ENCODE measurements at places on chromosomes 13 and 19.

GRCh38 chr13:63438951-63439350 lies 2023.3 kb upstream of the PCDH20 start:
- no peak for DNase-seq

GRCh38 chr13:45834411-45834994 lies 17.1 kb downstream of the SIAH3 start:
- DNase-seq, result no peak

- no peak for DNase-seq
Observed at GRCh38 chr13:34372581-34372980, 554.6 kb downstream of the RFC3 start.

- DNase-seq, result no peak
Observed at GRCh38 chr13:20247403-20247802, 15.3 kb upstream of the GJB6 start.

DNA sequence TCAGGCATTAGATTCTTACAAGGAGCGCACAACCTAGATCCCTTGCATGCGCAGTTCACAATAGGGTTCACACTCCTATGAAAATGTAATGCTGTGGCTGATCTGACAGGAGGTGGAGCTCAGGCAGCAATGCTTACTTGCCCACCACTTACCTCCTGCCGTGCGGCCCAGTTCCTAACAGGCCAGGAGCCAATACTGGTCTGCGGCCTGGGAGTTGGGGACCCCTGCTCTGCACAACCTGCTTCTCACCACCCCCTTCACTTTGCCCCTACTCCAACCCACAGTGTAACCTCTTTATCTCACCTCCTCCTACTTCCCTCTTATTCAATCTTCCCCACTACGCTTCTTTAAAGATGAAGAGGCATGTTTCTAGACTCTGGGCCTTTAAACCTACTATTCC lies 240.2 kb downstream of the RGCC start:
- no peak for DNase-seq

DNA sequence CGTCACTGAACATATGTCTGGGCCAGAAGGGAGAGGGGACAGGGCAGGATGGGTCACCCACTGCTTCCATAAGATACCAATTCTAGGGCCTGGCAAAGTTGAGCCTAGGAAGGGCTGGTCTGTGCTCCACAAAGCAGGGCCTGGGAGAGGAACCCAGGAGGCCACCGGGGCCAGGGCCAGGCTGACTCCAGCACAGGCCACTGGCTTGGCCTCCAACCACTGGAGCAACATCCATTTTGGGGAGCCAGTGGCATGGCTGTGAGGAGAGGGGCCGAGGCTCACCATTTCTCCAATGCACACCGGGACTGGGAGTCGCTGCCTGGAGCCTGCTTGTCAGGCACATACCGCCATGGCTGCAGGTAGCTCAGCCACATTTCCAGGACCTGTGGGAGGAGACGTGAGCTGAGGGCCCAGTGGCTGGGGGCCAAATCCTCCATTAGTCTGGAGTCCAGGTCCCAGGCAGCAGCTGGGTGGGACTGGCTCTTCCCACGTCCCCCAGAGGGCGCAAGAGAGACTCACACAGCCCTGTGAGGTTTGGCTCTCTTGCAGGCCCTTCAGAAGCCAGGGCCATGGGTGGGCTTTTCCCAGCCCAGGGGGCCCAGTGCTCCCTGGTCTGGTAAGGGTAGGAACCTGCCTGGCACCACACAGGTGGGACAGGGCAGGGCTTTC lies 27.7 kb downstream of the TUBA3C start:
- no peak for DNase-seq

DNA sequence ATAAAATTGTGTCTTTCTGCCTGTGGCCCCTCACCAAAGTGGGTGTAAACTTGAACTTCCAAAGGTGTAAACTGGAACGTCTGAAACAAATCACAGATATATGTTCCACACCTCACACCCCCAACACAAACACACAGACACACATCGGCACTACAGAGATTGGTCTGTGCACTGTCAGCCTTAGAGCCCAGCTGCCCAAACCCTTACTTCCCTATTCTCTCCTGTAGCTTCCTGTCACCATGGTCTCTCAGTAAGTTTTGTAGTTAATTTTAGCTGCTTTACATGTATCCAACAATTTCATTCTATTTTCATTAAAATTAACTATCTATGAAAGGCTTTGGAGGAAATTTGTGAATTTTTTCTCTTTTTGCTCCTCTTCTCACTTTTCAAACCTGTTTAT lies 5.4 kb downstream of the TM9SF2 start:
- peak; percentile 84 for DNase-seq

- peak; percentile 34 for DNase-seq
Observed at GRCh38 chr19:18969931-18970659, 29.1 kb upstream of the HOMER3 start.

DNA sequence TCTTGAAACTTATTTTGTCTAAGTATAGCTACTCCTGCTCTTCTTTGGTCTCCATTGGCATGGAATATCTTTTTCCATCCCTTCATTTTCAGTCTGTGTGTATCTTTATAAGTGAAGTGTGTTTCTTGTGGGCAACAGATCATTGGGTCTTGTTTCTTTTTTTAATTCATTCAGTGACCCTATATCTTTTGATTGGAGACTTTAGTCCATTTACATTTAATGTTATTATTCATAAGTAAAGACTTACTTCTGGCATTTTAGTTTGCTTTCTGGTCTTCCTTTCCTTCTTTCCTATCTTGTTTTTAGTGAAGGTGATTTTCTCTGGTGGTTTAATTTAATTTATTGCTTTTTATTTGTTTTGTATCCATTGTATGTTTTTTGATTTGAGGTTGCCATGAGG lies 19.8 kb downstream of the CD70 start:
- no peak for DNase-seq

- no peak for DNase-seq
Observed at GRCh38 chr13:35716729-35717128, 240.2 kb upstream of the MAB21L1 start.

DNA sequence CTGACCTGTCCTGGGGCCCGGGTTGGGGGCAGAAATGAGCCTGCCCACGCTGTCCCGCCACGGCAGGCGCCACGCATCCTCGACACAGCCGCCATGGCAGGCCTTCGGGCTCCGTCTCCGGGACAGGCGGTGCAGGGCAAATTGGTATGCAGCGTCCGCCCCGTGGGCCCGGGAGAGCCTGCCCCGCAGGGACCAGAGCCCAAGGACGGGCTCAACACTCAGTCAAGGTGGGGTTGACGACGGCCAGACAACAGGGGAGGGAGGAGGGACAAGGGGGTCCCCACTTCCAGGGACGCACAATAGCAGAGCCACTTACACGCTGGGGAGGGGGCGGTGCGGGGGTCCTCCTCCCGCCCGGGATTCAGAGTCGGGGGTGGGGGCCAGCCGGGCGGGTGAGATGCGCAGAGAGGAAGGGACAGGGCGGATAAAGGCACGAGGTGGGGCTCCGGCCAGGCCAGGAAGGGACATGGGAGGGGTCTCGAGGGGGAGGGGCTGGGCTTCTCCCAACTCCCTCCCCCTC lies 1.2 kb downstream of the CTXN1 start:
- DNase-seq, result no peak

GRCh38 chr13:102947745-102948405 lies 102.0 kb downstream of the ERCC5 start:
- DNase-seq, result peak; percentile 22

DNA sequence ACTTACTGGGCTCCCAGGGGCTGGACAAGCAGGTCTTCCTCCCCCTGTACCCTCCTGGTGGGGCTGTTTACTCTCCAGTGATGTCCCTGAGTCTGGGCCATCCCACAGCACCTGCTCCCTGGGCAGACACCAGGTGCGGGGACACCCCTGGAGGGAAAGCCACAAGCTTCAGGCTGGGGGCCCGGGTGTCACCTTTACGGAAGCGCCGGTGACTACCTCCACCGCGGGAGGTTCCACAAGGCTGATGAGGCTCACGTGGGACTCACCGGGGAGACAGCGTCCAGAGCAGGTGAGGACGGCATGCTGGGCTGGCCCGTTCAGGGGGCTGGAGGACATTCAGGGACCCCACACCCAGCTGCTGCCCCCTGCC lies 24.9 kb downstream of the NFILZ start:
- DNase-seq, result no peak

DNA sequence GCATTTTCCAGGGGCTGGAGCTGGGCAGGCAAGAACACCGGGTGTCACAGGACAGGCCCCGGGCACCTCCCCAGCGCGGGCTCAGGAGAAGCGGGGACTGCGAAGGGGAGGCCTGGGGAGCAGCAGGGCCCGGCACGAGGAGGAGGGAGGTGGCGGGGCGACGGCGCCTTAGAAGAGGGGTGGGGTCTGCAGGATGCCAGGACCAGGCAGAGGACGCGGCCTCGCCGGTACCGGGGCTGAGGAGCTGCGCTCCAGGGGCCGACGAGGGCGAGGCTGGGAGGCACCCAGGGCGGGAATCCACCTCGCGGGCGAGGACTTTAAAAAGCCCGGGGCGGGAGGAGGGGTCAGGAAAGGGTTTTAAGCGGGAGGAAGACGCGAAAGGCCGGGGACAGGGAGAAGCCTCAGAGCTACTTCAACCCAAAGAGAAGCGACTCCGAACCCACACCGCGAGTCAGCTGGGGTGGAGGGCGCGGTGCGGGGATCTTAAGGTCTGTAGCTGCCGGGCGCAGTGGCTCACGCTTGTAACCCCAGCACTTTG lies 665 bp downstream of the ZNF347 start:
- DNase-seq, result no peak

DNA sequence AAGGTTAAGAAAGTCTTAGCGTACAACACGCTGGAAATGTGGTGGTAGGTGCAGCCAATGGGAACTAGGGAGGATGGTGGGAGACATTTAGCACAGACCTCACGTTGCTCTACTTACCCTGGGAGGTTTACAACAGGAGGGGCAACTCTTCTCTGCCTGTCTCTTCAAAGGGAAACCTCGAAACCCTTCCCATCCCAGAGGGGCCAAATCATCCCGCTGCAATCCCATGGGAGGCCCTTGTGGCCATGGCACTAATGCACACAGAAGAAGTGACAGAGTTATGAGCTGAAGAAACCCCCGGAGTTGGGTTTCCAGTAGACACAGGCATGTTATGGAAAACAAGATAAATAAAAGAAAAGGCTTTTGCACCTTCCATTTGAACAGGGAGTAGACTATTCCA lies 35.6 kb downstream of the SHISA2 start:
- no peak for DNase-seq

- DNase-seq, result no peak
Observed at GRCh38 chr19:17304386-17305215, 1.1 kb upstream of the MRPL34 start.

DNA sequence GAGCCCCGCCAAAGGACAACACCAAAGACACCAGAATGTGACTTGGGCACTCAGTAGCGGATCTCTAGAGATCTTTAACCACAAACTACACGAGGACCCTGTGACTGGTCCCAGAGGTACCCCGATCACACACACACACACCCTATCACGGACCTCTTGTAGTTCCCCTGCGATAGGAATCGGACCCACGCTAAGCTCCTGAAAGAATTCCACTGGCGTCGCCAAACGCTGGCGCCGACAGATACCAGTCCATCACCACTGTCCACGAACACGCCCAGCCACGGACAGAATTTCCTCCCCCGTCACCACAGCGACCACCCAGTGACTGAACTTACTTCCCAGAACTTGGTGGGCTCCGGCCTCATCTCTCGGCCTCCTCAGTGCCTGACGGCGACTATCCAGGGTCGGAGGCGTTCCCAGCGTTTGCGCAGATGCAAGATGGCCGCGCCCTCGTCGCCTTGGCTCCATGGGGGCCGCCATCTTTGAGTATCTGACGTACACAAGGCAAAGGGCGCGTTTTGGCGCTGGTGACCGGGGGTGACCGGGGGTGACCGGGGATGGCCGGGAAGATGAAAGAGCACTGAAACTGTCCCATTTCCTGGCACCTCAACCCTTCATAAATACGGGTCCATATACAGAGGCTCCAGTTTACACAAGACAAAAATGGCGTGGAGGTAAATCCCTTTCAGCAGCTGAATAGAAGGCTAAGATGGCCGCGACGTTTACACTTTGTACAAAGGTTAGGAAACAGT lies at the start of gene ZNF615:
Gene ZNF615, minus strand, starts transcription at position 406 of the 752 bp plus-strand sequence. CDS start 4,500 bp downstream, outside the sequence.
- DNase-seq, result peak; percentile 87

DNA sequence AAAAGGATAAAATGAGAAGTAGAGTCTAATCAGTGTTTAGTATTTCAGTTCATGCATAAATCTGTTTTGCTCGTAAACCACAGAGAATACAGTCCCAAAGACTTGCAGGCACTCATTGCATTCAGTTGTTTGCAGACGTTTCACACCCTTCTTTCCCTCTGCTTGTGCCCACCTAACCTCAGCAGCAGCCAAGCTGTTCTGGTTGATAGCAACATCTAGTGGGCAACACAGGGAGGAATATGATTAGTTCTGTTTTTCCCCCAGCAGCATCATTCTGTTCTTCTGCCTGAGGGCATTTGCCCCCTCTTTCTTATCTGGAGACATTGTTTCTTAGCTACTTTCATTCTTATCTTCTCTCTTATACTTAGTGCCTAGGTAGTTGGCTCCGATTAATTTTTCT lies 135.6 kb downstream of the PAN3 start:
- peak; percentile 42 for DNase-seq

GRCh38 chr19:17751103-17751911 lies at the start of gene FCHO1:
FCHO1 (plus strand) TSS chr19:17751477; CDS start chr19:17755165, 3,688 bp downstream.
- DNase-seq, result peak; percentile 84

GRCh38 chr19:51722492-51722891 lies 1.3 kb downstream of the HAS1 start:
- DNase-seq, result no peak

DNA sequence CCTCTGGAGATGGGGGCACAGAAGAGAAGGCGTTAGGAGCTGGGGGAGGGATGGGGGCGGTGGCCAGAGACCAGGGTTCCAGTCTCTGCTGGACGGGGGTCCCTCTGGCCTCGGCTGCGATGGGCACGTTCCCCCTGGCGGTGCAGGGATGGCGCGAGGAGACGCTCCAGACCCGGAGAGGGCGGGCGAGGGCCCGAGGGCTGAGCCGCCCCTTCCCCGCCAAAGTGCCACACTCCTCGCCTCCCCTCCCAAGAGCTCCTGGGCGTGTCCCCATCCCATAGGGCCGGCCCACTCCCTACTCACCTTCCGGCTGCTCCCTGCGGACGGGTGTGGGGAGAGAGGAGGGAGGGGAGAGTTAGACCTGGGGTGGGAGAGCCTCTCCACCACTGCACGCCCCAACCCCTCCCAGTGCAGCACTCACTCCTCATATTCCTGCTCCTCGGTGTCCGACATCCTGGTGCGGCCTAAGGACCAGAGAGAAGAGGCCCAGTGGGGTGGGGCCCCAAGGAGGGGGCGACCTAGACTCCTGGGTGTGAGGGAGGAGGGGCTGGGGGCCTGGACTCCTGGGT lies 2.2 kb downstream of the TNNT1 start:
- DNase-seq, result no peak

DNA sequence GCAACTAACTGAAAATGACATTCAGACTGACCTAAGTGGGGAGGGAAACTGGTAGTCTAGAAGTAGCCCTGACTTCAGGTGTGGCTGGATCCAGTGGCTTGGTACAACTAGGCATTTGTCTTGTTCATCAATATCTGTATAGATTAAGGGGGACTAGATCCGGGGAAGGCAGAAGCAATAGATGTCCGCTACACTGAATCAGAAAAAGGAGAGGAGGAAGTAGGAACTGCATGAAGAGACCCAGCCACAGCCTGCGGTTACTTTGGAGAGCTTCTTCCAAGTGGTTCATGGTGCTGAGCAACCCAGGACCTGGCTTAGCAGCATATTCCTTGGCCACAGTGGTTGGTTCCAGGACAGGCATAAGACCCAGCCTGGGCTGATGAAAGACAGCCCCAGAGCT lies 9.9 kb upstream of the PRODH2 start:
- DNase-seq, result peak; percentile 98
